ENCODE measurements at places on chromosomes 3 and 15.

DNA sequence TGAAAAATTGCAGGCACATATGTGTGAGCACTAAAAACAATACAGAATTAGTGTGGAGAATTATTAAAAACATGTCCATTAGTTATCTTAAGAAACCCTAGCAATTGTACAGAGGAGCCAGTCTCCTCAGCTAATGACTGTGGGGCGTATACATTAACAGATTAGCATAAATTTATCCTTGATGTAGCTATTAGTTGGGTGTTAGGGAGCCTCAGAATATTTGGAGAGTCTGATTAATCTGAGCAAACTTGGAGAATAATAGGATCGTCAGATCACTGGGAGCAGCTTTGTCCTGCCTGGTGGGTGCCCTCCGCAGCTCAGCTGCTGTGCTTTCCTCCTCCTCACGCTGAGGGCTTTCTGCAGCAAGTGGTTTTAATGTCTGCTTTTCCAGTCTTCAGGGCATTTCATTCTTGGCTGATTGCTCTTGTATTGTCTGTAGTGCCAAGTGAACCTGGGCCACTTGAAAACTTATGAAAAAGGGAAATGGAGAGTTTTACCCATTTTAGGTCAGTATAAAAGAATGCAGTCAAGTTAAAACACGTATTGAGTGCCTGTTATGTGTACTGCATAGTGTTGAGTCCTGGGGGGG, 417.4 kb upstream of the SEMA6D start:
- no peak for DNase-seq

DNA sequence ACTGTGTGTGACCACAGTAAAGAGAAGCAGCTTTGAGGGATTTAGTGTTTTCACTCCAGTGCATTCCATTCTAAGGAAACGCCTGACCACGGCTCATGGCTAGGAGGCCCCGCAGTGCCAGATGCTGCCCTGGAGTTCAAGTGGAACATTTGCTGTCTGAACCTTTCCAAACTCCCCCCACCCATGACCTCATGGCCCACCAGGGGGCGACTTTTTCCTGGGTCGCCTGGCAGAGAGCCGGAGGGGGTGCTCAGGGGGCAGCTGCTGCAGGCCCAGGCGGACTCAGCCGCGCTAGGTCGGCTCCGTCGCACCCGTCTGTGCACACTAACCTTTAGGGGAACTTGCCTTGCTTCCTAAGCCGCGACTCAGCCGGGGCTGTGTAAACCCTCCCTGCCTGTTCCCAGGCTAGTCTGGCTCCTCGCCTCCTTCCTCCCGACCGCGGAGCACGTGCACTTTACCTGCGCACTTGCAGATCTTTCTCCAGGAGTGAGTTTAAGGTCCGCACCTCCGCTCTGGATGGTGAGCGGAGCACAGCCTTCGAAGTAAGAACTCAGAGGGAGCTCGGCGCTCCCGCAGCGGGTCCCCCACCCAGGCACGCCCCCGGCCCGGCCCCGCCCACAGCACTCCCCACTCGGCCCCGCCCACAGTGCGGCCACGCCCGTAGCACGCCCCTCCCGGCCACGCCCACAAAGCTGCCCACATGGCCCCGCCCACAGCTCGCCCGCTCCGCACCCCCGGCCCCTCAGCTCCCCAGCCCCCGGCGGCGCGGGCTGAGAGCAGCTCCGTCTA, at the start of gene OCA2:
TSS of gene OCA2 (minus strand) at position 550 of the 789 bp plus-strand sequence. CDS start 17,441 bp downstream, outside the sequence.
- peak; percentile 70 for DNase-seq

- no peak for DNase-seq
Measured at GRCh38 chr3:41532976-41533375, 333.7 kb downstream of the CTNNB1 start.

DNA sequence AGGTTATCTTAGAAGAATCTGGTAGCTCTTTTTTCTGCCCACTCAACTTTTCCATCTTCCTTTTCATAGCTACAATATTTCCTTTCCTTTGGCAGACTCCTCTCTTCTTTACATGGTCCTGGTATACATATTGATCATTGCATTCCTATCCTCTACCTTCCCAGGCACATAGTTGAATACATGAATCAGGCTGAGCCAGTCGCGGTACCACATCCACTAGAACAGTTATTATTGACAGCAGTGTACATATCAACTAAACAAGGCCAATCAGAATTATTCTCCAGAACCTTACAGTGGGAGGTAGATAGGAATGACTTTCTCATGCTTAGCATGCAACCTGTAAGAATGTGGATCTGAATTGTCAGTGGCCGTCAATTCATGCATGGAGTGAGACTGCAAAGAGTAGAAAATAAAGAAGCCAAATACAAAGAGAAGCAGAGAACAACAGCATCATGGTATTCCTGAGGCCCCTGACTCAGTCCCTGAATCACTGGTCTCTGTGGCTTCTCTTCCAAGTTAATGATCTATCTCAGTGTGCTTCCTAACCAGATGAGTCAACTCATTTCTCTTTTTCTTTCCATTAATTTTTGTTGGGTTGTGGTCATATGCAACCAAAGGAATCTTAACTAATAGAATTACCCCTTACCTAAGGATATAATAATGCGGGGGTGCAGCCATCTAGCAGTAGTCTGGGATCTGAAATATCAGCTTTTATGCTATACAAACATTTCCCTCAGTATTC, 60.9 kb upstream of the DCBLD2 start:
- DNase-seq, result no peak

- DNase-seq, result no peak
Measured at GRCh38 chr3:74167926-74168325, 446.5 kb downstream of the CNTN3 start.

DNA sequence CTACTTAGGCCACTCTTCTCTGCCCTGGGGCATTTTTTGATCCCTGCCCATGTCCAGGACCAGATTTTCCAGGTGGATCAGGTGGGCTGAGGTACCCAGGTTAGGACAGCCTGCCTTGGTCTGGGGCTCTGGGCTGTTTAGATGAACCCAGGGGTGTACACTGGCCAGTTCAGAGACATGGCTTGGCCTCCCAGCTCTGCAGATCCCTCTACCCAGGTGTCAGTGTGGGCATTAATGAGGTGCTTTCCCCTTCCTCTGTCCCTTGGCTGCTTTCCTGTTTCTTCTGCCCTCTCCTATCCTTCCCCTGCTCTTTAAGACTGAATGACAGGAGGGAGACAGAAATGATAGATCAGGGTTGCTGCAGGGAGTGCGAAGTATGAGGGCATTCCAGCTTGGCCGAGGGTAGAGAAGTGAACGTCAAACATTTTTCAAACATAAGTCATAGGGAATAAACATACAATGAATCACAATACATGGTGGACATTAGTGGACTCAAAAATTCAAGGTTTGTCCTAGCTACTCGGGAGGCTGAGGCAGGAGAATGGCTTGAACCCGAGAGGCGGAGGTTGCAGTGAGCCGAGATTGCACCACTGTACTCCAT, 30.5 kb downstream of the RTP1 start:
- no peak for DNase-seq

All from Peyer's patch (tissue), 4 donors.